Endothelial cell of umbilical vein (primary cell): ENCODE measurements at places on chromosomes 5 and 9.

- H3K4me1 ChIP-seq = peaks cover 10% of the 10 kb centered on the region
- H3K27ac ChIP-seq = no peak overlapping the region
- H3K36me3 ChIP-seq = no peaks in the 10 kb centered on the region
- DNase-seq = no peak
- H3K4me3 ChIP-seq = no peak overlapping the region
- no peaks in the 10 kb centered on the region for H3K27me3 ChIP-seq
Observed at GRCh38 chr5:58761407-58761806, 178.5 kb downstream of the RAB3C start.

- no peak for DNase-seq
- H3K4me3 ChIP-seq = no peak overlapping the region
- no peaks in the 10 kb centered on the region for H3K27me3 ChIP-seq
- H3K36me3 ChIP-seq = no peaks in the 10 kb centered on the region
Observed at GRCh38 chr5:93145019-93145418, 436.0 kb downstream of the NR2F1-AS1 start.

- no peaks in the 10 kb centered on the region for H3K36me3 ChIP-seq
- H3K27me3 ChIP-seq = no peaks in the 10 kb centered on the region
- no peak for DNase-seq
- no peaks in the 10 kb centered on the region for H3K4me1 ChIP-seq
- no peak overlapping the region for H3K4me3 ChIP-seq
- no peak overlapping the region for H3K27ac ChIP-seq
Observed at GRCh38 chr9:133676450-133676849, 40.3 kb downstream of the DBH start.

- no peak overlapping the region for H3K27ac ChIP-seq
- H3K27me3 ChIP-seq = no peaks in the 10 kb centered on the region
- H3K36me3 ChIP-seq = no peaks in the 10 kb centered on the region
- DNase-seq = no peak
- no peak overlapping the region for H3K4me3 ChIP-seq
Observed at GRCh38 chr9:119844431-119844830, 475.2 kb upstream of the BRINP1 start.

DNA sequence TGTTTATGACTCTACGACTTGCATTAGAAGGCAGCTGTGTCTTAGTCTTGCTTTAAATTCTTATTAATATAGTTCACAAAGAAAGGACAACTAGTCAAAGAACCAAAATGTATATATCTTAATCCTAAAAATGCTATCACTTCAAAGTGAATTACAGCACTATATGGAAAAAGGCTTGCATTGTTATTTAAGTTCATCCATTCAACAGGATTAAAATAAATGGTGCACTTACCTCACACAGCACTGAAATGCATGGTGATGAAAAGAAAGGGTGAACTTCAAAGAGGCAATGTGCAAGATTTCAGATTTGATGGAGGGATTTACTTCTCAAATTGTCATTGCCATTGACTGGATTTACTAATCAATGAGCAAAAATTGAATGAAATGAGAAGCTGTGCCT lies 344.4 kb upstream of the NUDT12 start:
- no peaks in the 10 kb centered on the region for H3K36me3 ChIP-seq
- no peak for DNase-seq
- H3K27me3 ChIP-seq = no peaks in the 10 kb centered on the region
- H3K27ac ChIP-seq = no peak overlapping the region
- H3K4me3 ChIP-seq = no peak overlapping the region
- H3K4me1 ChIP-seq = no peaks in the 10 kb centered on the region

- H3K27me3 ChIP-seq = peaks cover 5% of the 10 kb centered on the region
- no peak overlapping the region for H3K27ac ChIP-seq
- no peaks in the 10 kb centered on the region for H3K4me1 ChIP-seq
- H3K36me3 ChIP-seq = no peaks in the 10 kb centered on the region
Observed at GRCh38 chr9:1995084-1995483, 20.1 kb upstream of the SMARCA2 start.

GRCh38 chr5:164181604-164182003 lies 676.2 kb downstream of the MAT2B start:
- no peaks in the 10 kb centered on the region for H3K36me3 ChIP-seq
- H3K27me3 ChIP-seq = no peaks in the 10 kb centered on the region
- no peaks in the 10 kb centered on the region for H3K4me1 ChIP-seq
- DNase-seq = no peak
- H3K27ac ChIP-seq = no peak overlapping the region
